HCT116 (cell line): ENCODE measurements at places on chromosomes 7 and 10. TPM values are rescaled to one million over a fixed set of nuclear protein-coding genes. Genes with fewer than 3 reads are reported as not detected.
A peak's percentile ranks its signal among the peaks of the same experiment; 100 is the strongest.

DNA sequence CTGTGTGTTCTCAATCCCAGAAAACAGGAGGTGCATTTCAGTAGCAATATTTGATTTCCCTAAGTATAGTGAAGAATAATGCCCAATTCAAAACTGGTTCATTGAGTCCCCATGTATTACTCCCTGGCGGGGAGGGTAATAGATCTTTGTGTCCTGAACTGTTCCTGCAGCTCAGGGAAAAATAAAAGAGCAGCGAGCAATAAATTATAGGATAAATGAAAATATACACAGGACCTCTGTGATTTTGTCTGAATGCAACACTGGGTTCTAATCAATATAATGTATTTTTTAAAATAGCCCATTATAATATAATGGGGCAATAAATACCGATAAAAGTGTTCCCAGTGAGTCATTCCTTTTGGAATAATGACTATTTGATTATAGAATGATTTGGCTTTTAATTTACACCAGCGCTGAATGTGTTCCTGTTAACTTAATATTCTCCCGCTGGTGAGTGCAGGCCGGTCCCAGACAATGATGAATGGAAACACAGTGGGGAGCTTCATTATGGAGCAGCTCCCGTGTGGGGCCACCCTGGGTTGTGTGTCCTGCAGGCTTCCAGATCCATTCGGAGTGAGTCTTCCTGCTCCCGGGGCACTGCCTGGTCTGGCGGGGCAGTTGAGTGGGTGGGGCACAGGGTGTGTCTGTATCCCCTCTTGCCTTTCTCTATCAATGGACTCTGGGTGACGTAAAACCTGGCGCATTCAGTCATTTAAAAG, 263.1 kb downstream of the ACTR3B start:
- no peak overlapping the region for H3K4me3 ChIP-seq
- no peaks in the 10 kb centered on the region for H3K4me1 ChIP-seq
- DNase-seq, result no peak
- H3K27me3 ChIP-seq, result peaks cover 32% of the 10 kb centered on the region
- no peak overlapping the region for H3K27ac ChIP-seq

DNA sequence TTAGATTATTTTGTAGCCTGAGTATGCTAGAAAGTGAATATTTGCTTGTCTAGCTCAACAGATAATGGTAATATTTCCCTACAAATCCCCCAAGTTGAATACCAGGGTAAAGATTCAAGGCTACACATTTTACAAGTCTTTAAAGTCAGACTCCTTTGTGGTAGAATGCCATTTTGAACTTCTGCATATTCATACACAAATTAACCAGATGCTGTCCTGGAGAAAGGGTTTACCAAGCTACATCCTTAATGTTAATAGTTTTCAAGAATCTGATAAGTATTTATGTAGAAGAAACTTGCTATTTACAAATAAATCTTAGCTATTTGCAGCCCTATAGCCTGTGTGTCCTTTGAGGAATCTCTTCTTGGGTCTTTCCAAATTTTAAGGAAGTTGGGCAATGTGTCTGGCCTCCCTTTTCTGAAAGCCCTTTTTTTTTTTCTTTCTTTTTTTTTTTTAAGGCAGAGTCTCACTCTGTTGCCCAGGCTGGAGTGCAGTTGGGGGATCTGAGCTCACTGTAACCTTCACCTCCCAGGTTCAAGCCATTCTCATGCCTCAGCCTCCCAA, 82.6 kb downstream of the CPEB3 start:
- no peak overlapping the region for H3K27ac ChIP-seq
- no peaks in the 10 kb centered on the region for H3K27me3 ChIP-seq
- H3K36me3 ChIP-seq, result no peaks in the 10 kb centered on the region
- no peak for DNase-seq
- H3K4me1 ChIP-seq, result peaks cover 25% of the 10 kb centered on the region
- no peak overlapping the region for H3K4me3 ChIP-seq

DNA sequence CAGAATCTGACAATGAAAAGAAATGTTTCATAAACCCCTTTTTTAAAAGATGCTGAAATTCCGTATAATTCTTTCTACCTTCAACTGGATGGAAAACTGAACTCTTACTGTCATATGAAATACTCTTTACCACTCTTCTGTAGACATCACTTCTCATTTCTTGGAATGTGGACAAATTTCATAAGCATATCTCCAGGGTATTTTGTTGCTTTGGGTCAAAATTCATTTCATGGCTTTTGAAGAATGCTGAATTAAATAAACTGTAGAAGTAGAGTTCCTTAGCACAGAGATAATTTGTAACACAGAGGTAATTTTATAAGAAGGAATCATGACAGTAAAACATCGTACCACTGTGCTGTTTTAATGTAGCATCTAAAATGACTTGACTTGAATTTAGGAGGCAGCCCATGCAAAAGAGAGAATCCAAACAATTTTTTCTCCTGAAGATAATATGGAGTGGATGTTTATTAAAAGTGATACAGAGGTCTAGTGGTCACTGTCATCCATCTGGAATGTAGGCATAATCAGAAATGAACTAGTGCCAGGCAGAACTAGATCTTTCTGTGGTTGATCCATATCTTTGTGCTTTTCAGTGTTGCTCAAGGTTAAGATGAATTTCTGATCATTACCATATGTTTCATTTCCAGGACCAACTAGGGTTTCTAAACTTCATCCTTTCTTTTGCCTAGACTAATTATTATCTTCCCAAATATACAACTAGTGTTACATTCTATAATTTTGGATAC, 492.0 kb downstream of the KIF20B start:
- H3K36me3 ChIP-seq, result no peaks in the 10 kb centered on the region
- no peak for DNase-seq
- no peaks in the 10 kb centered on the region for H3K27me3 ChIP-seq
- no peak overlapping the region for H3K27ac ChIP-seq
- no peak overlapping the region for H3K4me3 ChIP-seq

DNA sequence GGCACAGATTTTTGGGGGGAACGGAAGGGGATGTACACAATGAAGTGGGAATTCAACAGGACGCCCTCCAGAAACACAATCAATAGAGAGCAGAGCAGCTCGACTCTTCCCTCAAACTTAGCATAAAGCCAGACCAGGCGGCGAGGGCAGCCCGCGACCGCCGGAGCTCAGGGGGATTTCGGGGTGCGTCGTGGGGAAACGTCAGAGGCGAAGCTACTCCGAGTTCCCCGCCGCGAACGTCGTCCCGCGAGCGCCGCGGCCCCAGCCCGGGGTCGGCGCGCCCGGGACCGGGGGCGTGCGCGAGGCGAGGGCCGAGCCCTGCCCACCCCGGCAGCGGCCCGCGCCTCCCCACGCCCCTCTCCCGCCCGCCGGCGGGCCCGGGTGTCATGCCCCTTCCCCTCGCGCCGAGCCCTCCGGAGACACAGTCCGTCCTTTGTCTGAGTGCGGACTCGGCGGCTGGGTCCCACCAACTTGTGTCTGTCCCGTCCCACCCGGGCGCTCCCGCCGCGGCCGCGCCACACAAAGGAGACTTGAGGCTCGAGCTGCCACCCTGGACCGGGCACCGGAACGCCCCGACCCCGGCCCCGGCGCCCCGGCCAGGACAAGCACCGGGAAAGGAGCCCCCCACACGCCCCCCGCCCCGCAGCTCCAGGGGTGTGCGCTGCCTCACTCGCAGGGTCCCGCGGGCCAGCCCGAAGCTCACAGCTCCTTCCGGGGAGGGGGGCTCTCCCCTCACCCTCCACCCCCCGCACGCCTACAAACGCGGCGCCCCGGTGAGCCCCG, 634 bp downstream of the EZH2 start:
- H3K4me3 ChIP-seq, result peak overlapping the region; percentile 78
- no peaks in the 10 kb centered on the region for H3K36me3 ChIP-seq
- peak overlapping the region; percentile 94 for H3K27ac ChIP-seq
- H3K4me1 ChIP-seq, result peaks cover 19% of the 10 kb centered on the region

GRCh38 chr7:103832438-103832837, 157.0 kb downstream of the RELN start:
- no peak overlapping the region for H3K4me3 ChIP-seq
- DNase-seq, result no peak
- no peaks in the 10 kb centered on the region for H3K36me3 ChIP-seq
- H3K27ac ChIP-seq, result no peak overlapping the region
- H3K4me1 ChIP-seq, result no peaks in the 10 kb centered on the region
- H3K27me3 ChIP-seq, result peaks cover 45% of the 10 kb centered on the region

DNA sequence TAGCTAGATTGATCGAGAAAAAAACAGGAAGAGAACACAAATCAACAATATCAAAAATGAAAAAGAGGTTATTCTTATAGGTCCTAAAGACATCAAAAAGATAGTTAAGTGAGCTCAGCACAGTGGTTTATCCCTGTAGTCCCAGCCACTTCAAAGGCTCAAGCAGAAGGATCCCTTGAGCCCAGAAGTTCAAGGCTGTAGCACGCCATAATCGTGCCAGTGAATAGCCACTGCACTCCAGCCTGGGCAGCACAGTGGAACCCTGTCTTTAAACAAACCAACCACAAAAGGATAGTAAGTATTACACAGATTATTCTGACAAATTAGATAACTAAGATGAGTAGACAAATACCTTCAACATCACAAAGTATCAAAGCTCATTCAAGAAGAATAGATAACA, 83.2 kb downstream of the HBP1 start:
- H3K27ac ChIP-seq, result no peak overlapping the region
- no peak for DNase-seq
- H3K4me1 ChIP-seq, result no peaks in the 10 kb centered on the region
- no peaks in the 10 kb centered on the region for H3K36me3 ChIP-seq
- no peaks in the 10 kb centered on the region for H3K27me3 ChIP-seq

- H3K27me3 ChIP-seq, result no peaks in the 10 kb centered on the region
- H3K4me3 ChIP-seq, result no peak overlapping the region
- no peaks in the 10 kb centered on the region for H3K36me3 ChIP-seq
- H3K27ac ChIP-seq, result no peak overlapping the region
- H3K4me1 ChIP-seq, result no peaks in the 10 kb centered on the region
- DNase-seq, result no peak
These were observed 192.3 kb upstream of the PITRM1 start for GRCh38 chr10:3364768-3365480.

DNA sequence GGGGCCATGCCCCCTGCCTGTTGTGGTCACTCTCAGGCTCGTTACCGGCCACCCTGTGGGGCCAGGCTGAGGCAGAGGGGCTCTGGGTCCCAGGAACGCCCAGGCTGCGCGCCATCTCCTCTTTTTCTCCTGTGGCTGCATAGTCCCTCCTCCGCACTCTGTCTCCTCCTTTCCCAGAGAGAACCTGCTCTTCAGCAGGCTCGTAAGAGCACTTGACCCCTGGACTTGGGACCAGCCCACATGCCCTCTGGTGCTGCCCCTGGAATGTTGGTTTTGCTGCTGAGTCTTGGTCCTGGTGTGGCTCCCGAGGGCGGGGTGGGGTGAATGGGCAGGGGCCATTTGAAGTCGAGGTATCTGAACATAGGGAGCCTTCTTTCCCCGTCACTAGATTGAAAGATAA, 6.6 kb upstream of the BHLHA15 start:
- peaks cover 2% of the 10 kb centered on the region; the same call in 1 of the 2 replicates for H3K36me3 ChIP-seq
- no peaks in the 10 kb centered on the region for H3K27me3 ChIP-seq
- no peak overlapping the region for H3K4me3 ChIP-seq
- no peak overlapping the region for H3K27ac ChIP-seq
- no peaks in the 10 kb centered on the region for H3K4me1 ChIP-seq

GRCh38 chr7:22863156-22863899, 40.7 kb upstream of the TOMM7 start:
- H3K4me3 ChIP-seq, result no peak overlapping the region
- peaks cover 22% of the 10 kb centered on the region for H3K4me1 ChIP-seq
- H3K27me3 ChIP-seq, result no peaks in the 10 kb centered on the region
- DNase-seq, result no peak
- 0 out of 2 replicates have a peak, but pooled peaks cover 2% of the 10 kb centered on the region for H3K36me3 ChIP-seq

The AHCYL2 gene
- 17.0 TPM for total RNA-seq

The RBM20 gene
- 2.0 TPM for total RNA-seq

The MNX1 gene
- total RNA-seq, result 7.7 TPM

The NUDT13 gene
- total RNA-seq, result 1.2 TPM
